Fibroblast of lung (primary cell): ENCODE measurements at places on chromosomes 13 and 19. TPM values are rescaled to one million over a fixed set of nuclear protein-coding genes. Genes with fewer than 3 reads are reported as not detected.
A peak's percentile ranks its signal among the peaks of the same experiment; 100 is the strongest.

The FREM2 gene
- total RNA-seq = under 0.01 TPM in 1 of 2 replicates, not detected in the other

The USHBP1 gene
- under 0.01 TPM in 1 of 2 replicates, not detected in the other for total RNA-seq

DNA sequence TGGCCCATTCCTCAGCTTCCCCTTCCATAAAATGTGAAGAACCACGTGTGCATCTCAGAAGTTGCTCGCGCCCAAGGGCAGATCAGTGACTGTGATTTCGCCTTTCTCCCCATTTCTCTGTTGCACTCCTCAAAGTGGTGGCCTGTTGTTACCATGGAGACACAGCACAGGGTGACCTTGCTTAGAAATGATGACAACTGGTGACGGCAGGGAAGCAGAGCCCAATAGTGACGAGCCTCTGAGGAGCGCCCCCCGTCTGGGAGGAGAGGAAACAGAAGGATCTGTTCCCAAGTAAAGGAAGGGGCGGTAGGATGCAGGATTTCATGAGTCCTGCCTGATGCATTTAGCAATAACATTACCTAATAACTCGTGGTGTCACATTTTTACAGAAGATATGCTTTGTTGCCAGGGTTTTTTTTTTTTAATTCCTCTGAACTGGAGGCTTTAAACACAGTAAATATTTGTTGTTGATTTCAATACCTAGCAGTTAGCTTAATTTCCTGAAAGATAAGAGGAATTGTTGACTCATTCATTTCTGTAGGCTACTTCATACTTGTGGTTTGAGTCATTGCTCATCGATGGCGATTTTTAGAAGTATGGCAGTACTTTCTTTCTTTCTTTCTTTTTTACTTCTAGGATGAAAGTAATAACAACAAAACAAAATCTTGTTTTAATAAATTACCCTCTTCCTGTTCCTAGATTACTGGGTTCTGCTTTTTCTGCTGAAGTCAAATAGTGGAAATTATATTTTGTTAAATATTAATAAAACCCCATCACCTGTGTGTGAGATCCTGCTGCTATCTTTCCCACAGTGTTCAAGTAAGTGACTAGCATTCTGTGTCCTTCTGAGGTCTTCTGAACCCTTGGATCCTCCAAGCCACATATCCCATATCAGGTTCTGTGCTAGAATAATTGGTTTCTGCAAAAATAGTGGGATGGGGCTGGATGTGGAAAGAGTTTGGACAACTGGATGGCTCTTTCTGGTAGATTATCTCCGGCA lies 36.0 kb downstream of the MBNL2 start:
- peak; percentile 80 for DNase-seq

- no peak for DNase-seq
These were observed 1.3 kb downstream of the FIZ1 start for GRCh38 chr19:55598034-55598433.

The PRODH2 gene
- total RNA-seq = not detected in 2 replicates

The ZNF723 gene
- total RNA-seq = not detected in 2 replicates

GRCh38 chr19:31356587-31357314 lies 7.5 kb upstream of the TSHZ3 start:
- DNase-seq = no peak

- DNase-seq = no peak
These were observed 12.1 kb downstream of the ZBTB7A start for GRCh38 chr19:4054441-4055208.

GRCh38 chr13:99811067-99811700 lies 160.4 kb downstream of the ZIC5 start:
- no peak for DNase-seq

The UBE2L5 gene
- not detected in 2 replicates for total RNA-seq

The CALR3 gene
- not detected in 2 replicates for total RNA-seq

DNA sequence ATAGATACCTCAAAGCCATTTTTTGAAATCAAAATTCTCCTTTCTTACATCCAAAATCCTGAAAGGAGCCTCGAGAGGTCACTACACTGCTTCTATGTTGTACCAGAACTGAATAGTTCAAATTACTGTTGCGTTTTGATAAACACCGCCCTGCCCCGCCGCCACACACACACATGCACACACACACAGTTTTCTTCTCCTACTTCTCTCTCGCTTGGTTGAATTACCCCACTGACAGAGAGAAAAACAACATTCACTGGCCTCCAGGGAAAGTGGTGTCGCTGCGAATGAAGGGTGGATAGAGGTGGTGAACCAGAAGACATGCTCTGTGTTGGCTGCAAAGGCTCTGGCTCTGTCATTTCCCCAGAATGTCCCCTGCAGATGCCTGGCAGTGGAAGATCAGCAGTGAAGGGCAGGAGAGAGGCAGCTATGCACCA lies 183.4 kb upstream of the RFC3 start:
- DNase-seq = peak; percentile 52

The SERPINE3 gene
- total RNA-seq = not detected in 2 replicates

GRCh38 chr19:872266-872951 lies 12.9 kb downstream of the CFD start:
- DNase-seq = peak; percentile 75

The WDR87 gene
- not detected in 2 replicates for total RNA-seq

The SIGLEC10 gene
- not detected in 2 replicates for total RNA-seq

DNA sequence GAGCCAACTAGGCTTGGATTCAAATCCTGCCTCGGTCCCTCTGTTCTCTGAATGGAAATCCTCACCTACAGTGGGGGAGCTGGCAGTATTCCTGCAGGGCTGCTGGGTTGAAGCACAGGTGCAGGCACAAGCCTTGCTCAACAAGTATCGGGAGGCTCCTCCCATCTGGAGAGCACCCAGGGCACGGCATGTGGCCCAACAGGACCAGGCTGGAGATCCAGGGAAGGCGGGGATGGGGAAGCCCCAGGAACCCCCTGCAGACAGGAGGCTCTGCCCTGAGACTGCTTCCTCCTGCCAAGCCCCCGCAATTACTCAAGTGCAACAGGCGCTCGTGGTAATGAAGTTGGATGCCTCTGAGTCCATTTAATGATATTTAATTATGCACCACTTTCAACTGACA lies 128.0 kb upstream of the VSTM2B start:
- no peak for DNase-seq

- no peak for DNase-seq
These were observed 94.5 kb upstream of the VSTM2B start for GRCh38 chr19:29431332-29431731.

DNA sequence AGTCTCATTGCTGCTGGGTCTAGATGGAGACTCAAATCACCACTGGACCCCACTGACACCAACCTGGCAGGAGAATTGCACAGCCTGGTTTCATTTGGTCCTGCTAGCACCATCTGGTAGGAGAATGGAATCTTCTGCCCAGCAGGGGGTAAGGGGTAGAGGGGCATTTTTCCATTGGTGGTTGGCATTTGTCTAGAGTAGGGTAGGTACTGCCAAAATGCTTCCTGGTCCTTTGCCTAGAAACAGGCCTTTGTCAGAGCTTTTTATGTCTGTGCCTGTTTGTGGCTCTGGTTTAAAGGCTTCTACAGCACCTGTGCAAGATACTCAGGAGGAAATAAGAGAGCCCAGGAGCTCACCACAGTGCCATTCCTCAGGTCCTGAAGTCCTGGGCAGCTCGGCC lies 121.3 kb downstream of the KCTD12 start:
- DNase-seq = no peak

DNA sequence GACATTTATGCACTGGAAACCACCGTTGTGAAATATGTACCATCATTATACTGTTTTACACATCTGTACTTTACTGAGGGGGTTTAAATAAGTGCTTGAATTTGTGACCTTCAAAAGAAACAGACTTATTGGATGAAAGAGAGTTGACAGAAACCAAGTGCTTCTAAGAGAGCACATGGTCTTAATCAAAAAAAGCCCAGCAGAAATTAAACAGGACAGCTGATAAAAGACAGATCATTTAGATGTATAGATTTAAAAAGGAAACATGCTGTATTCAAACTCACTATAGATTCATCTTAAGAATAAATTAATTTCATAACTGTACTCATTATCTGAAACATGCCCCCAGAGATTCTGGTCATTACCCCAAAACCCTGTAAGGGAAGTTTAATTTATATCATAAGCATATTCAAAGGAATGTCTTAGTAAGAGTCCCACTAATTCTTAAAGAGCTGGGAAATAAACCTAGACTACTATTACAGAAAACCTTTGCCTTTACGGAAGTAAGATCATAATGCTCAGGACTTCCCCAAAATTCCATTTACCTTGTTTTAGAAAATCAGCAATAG lies 421.8 kb downstream of the DCT start:
- DNase-seq = no peak

DNA sequence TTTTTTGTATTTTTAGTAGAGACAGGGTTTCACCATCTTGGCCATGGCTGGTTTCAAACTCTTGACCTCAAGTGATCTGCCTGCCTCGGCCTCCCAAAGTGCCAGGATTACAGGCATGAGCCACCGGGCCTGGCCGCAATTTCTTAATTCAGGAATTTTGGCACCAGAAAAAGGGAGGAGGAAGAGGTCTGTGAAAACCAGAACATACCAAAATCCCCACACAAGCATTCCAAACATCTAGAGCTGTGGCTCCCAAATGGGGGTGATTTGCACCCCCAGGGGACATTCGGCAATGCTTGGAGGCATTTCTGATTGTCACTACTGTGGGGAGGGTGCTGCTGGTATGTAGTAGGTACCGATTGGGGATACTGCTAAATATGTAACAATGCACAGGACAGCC lies 40.2 kb upstream of the ABCC4 start:
- DNase-seq = no peak

DNA sequence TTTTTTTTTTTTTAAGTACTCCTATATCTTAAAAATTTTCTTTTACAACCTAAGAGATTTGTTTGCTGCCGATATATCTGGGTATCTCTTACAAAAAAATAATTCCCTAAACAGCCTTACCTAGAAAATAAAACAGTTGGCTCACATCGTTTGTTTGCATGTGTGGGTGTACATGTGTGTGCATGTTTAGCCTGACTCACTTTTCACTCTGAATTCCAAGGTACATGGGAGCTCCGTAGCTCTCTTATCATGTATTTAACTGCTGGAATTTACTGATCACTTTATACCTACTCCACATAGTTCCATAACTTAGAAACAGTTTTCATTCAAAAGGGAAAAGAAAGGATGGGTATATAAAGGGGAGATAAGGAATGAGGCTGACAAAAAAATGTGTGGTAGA lies 616.5 kb downstream of the GPC6 start:
- no peak for DNase-seq

GRCh38 chr13:21079221-21079620 lies 17.8 kb upstream of the LATS2 start:
- no peak for DNase-seq

The CGB3 gene
- total RNA-seq = not detected in 2 replicates

The ZNF888 gene
- 2.6 and 4.3 TPM in 2 replicates for total RNA-seq

The FLT3LG gene
- total RNA-seq = 3.3 and 4.5 TPM in 2 replicates

- DNase-seq = peak; percentile 82
These were observed 27.5 kb upstream of the SIGLEC11 start for GRCh38 chr19:49988433-49988832.
